ENCODE measurements at places on chromosomes 11 and 22. TPM values are rescaled to one million over a fixed set of nuclear protein-coding genes. Genes with fewer than 3 reads are reported as not detected.

The DYNC2H1 gene
- total RNA-seq, result 12.7 TPM

The POU2AF2 gene
- total RNA-seq, result not detected

GRCh38 chr11:35579557-35580396 is 38.5 kb upstream of the FJX1 start:
- no peak for DNase-seq

GRCh38 chr22:27453725-27454124 is 347.8 kb downstream of the MN1 start:
- no peak for DNase-seq

Data from H1 (cell line).